Tracheal epithelial cell (primary cell): ENCODE measurements at places on chromosomes 3 and 15. TPM values are rescaled to one million over a fixed set of nuclear protein-coding genes. Genes with fewer than 3 reads are reported as not detected.

The TP53BP1 gene
- 28.0 and 31.1 TPM in 2 replicates for total RNA-seq

The IL17RB gene
- total RNA-seq, result 1.2 TPM in 1 of 2 replicates, not detected in the other

The SEMA4B gene
- 138 and 191 TPM in 2 replicates for total RNA-seq

The KBTBD12 gene
- total RNA-seq, result 0.21 TPM in 1 of 2 replicates, not detected in the other

The CCNDBP1 gene
- total RNA-seq, result 43.5 and 75.4 TPM in 2 replicates

The HIGD1A gene
- 212 and 219 TPM in 2 replicates for total RNA-seq

The EXD1 gene
- total RNA-seq, result 0.21 and 0.72 TPM in 2 replicates

The ITIH1 gene
- total RNA-seq, result not detected in 2 replicates

The SLC38A3 gene
- total RNA-seq, result not detected in 2 replicates

The EPHB3 gene
- total RNA-seq, result 16.6 and 26.3 TPM in 2 replicates

The ITGA11 gene
- total RNA-seq, result not detected in 2 replicates

The FAM43A gene
- total RNA-seq, result 3.1 and 3.8 TPM in 2 replicates

The SGO1 gene
- total RNA-seq, result 0.21 and 0.72 TPM in 2 replicates

The UROC1 gene
- not detected in 2 replicates for total RNA-seq

The GXYLT2 gene
- 0.85 and 3.1 TPM in 2 replicates for total RNA-seq

The ADCY5 gene
- total RNA-seq, result under 0.01 TPM in 1 of 2 replicates, not detected in the other

The SLCO3A1 gene
- total RNA-seq, result 3.9 and 4.0 TPM in 2 replicates

The TMEM266 gene
- total RNA-seq, result 0.48 and 0.85 TPM in 2 replicates
